Stimulated activated CD8-positive, alpha-beta memory T cell treated with anti-CD3 and anti-CD28 coated beads, Interleukin-7, amount 100 ng/mL, for 24 hours (primary cell): ENCODE measurements at places on chromosomes 5 and 9.

GRCh38 chr9:107645464-107645833 lies 155.9 kb upstream of the KLF4 start:
- DNase-seq, result no peak

DNA sequence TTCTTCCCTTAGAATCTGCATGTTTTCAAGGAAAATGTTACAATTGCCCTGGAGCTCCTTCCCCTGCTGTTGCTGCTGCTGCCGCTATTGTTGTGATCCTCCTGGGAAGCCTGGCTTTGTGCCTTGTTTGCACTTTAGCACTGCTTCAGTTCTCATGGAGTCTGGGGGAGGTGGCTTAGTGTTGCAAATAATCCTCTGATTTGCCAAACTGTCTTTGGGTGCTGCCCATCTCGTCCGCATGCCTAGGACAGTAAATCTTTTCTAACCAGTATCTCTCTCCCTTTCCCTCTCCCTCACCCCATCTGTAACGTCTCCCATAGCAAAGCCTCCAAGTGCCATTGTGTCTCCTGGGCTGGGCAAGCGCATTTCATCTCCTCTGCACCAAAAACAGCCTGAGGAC lies 30.3 kb downstream of the FAM240B start:
- no peak for DNase-seq

DNA sequence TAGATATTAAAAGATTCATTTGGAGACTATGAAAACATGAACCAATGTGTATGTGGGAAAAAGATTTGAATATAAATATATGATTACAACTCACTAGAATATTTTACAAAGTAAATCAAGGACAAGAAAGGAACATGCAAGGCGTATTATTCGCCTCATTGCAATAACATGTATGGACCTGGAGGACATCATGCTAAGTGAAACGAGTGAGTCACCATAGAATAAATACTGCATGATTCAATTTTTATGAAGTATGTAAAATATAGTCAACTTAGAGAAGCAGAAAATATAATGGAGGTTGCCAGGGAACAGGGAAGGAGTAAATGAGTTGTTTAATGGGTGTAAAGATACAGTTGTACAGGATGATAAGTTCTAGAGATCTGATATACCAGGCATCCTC lies 4.9 kb downstream of the TXNDC8 start:
- DNase-seq, result no peak

- DNase-seq, result no peak
Observed at GRCh38 chr9:22425551-22425950, 21.1 kb upstream of the DMRTA1 start.

DNA sequence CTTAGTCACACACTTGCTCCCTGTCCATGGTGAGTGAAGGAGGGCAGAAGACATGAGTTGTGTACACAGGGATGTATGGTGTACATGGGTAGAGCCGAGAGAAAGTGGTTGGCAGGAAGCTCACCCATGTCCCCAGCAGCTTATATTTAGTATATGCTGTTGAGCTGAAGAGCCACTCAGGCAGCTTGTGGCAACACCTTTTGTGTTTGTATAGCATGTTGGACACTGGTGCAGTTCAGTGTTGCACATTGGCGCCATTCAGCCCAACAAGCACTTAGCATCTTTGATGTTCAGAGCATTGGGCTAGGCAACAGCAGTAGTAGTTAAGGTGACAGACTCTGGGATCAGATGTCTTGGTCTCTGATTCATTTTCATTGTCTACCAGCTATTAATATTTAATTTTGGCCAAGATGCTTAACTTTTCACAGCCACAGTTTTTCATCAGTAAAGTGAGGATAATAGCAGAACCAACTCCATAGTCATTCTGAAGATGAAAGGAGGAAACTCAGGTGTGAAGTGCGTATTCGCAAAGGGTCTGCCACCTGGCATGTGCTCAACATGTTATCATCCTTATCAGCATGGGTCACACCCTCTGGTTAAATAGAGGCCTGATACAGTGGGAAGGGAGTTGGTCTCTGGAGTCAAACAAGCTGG lies 184.8 kb downstream of the NR3C1 start:
- DNase-seq, result no peak

GRCh38 chr9:35841645-35841900 lies 12.5 kb downstream of the TMEM8B start:
- no peak for DNase-seq

DNA sequence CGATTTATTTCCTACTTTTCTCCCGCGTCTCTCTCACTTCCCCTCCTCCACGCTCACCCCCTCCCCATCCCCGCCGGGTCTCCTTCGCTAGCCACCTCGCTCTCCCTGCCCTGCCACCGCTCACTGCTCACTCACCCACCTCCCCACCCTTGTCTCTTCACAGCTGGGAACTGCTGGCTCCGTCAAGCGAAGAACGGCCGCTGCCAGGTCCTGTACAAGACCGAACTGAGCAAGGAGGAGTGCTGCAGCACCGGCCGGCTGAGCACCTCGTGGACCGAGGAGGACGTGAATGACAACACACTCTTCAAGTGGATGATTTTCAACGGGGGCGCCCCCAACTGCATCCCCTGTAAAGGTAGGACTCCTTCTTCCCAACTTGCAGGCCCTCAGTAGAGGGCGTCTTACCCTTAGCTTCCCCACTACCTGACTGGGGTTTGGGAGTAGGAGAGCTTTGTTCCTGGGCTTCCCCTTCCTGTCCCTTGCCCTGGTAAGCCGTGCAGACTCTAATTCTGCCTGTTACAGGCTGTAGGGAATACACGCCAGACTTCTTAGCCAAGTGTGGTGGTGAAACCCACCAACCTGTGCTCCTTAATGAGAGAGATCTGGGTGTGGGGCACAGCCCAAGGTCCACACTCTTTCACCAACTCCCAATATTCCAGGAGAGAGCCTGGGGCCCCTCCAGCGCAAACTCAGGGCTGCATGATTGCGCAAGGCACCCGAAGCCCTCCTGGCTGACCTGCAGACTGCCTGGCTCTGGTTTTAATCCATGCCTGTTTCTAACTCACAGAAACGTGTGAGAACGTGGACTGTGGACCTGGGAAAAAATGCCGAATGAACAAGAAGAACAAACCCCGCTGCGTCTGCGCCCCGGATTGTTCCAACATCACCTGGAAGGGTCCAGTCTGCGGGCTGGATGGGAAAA lies 2.5 kb downstream of the FST start:
- no peak for DNase-seq

DNA sequence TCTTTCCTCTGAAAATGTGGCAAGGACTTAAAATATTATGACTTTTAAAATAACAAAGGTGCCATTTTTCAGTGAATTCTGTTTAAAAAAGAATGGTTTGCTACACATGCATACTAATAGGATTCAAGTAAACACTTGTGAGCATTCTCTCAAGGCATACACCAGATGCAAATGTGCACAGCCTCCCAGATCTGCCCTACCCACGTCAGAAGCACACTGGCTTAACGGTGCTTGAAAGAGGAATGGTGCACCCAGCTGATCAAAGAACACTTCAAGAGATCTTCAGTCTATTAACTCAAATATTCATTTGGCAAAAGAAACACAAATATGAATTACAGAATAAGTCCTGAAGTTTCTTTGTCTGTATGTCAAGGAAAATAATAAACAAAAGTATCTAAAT lies 15.8 kb downstream of the GABRB2 start:
- DNase-seq, result no peak

GRCh38 chr9:121598965-121599871 lies 52.2 kb upstream of the DAB2IP start:
- DNase-seq, result no peak

DNA sequence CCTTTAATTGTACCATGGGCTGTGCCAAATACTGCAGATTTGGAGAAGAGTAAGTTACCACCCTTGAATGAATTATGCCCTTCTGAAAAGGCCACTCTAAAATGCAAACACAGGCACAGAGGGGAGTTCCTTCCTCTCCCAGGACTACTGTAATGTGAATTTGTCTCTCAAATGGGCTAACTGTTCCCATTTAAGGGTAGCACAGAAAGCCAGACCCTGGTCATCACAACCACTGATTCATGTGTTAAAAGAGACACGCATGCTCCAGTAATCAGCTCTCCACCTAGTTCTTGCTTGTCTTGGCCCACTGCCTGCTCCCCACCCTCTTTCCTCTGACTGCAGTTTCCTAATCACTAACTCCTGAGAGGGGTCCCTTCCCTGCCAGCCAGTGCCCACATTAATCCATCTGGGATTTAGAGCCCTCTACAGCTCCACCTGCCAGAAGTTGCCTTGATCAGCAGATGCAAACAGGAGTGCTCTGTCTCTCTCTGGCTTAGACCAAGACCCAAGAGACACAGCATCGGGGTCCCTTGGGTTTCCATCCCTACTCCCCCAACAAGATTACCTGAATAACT lies 382.4 kb downstream of the TMEM167A start:
- DNase-seq, result no peak

GRCh38 chr9:32738501-32739172 lies 44.7 kb upstream of the TMEM215 start:
- no peak for DNase-seq

DNA sequence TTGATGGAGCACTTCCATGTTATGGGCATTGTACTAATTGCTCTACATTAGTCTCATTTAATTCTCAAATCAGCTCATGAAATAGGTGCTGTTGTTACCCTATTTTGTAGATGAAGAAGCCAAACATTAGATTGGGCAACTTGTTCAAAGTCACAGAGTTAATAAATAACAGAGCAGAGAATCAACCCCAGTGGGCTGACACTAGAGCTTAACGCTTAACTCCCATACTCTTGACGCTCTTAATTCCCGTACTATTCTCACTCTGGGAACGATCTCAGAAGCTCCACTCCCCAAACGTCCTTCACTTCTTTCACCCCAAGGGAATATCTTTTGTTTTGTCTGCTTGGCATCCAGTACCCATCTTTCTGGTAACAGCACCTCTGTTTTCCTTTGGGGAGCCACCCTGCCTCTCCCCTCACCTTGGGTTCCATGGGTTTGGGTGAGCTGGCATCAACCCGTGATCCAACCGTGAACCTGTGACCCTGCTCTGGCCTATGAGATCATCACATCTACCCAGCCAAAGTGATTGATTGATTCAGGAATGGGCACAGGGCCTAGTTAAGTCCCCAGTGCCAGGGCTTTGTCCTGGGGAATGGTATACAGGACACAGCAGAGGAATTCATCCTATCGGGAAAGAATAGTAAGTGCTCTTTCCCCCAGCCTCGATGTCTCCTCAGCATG lies 169.2 kb downstream of the NR3C1 start:
- DNase-seq, result no peak

- no peak for DNase-seq
Observed at GRCh38 chr9:98580956-98581355, 127.8 kb downstream of the GABBR2 start.

GRCh38 chr5:1217596-1218206 lies 7.5 kb upstream of the SLC6A18 start:
- no peak for DNase-seq

- DNase-seq, result peak; percentile 54
Observed at GRCh38 chr5:5494489-5495402, 72.3 kb downstream of the ICE1 start.

GRCh38 chr5:132427281-132428146 lies 58.0 kb downstream of the SLC22A5 start:
- no peak for DNase-seq
